ENCODE measurements at places on chromosomes 7 and 10. TPM values are rescaled to one million over a fixed set of nuclear protein-coding genes. Genes with fewer than 3 reads are reported as not detected.

The AKR1C1 gene
- 172 TPM for total RNA-seq

The GJD4 gene
- total RNA-seq: not detected

The PNLIPRP2 gene
- not detected for total RNA-seq

The ASNS gene
- 14.4 TPM for total RNA-seq

- peak; percentile 78 for DNase-seq
Measured at GRCh38 chr10:111204838-111205237, 128.0 kb downstream of the ADRA2A start.

GRCh38 chr7:66454600-66455225, 174.0 kb upstream of the KCTD7 start:
- no peak for DNase-seq

GRCh38 chr10:62005281-62005680, 103.8 kb downstream of the ARID5B start:
- DNase-seq: no peak

- DNase-seq: no peak
Measured at GRCh38 chr10:57249615-57250281, 888.7 kb upstream of the ZWINT start.

DNA sequence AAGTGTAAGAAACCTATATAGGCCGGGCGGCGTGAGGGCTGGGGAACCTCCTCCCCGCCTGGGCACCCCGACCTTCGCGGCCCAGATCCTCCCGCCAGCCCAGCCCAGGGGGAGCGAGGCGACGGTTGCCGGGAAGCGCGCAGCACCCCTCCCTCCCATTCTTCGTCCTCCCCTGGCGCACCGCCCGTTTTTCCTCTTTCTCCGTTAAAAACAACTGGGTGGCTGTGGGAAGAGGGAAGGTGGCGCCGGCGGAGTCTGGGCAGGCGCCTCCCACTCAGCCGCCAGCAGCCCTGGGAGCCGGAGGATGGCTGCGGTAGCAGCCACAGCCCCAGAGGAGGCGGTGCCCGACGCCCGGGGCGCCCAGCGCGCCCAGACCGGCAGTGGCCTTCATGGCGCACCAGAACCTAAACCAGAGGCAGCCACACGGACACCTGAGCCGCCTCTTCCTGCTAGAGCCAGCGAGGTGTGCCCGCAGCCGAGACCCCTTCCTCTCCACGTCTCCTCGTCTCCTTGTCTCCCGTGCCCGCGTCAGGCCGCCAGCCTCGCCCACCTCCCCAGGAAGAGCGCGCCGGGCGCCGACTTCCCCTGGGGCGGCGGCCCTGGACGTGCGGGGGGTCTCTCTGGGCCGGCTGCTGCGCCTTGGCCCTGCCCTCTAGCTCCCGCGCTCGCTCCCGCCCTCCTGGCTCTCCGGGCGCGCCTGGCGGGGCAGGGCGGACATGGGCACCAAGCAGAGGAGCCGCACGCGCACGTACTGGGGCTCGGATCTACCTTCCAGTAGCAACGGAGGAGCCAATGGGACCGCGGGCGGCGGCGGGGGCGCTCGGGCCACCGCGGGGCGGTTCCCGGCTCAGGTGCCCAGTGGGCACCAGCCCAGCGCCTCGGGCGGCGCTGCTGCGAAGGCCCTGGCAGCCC, 32.8 kb upstream of the SFTPD start:
- DNase-seq: no peak

- DNase-seq: no peak
Measured at GRCh38 chr7:144854839-144855424, 19.1 kb upstream of the TPK1 start.

GRCh38 chr7:130292682-130293257, at the start of gene CPA4:
Gene CPA4, plus strand, starts transcription at chr7:130293161. Its CDS starts 20 bp downstream, at chr7:130293181.
- DNase-seq: no peak

DNA sequence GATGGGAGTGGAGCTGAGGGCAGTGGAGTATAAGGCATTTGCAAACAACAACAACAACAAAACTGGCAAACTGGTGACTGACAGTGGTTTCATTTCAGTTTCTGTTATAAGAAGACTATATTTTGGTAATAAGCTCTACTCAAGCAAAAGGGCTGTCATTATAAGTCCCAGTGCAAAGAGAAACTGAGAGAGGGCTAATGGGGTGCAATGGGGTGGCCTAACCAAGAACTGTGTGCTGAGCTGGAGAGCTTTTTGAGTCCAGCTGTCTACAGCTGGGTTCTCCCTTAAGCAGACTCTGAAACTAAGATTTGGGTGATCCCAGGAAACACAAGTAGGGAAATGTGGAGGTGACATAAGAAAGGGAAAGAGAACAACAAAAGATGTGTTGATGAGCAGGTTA, 439.3 kb downstream of the ADRA2A start:
- no peak for DNase-seq

DNA sequence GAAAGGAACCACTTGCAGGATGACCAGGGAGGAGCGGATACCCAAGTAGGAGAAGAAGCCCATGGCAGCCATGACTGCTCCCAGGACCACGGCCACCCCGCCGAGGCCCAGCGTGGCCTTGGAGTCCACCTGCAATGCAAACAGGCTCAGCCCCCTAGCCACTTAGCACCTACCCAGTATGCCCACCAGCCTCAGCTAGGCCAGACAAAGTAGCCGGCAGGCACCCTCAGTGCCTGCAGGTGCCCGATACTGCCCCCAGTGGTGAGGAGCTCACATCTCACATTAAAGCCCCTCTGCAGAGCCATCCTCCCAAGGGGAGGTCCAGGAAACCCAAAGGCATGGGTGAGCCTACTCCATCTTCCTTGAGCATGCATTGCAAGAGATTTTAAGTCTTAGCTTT, 6.6 kb downstream of the NPC1L1 start:
- DNase-seq: no peak

DNA sequence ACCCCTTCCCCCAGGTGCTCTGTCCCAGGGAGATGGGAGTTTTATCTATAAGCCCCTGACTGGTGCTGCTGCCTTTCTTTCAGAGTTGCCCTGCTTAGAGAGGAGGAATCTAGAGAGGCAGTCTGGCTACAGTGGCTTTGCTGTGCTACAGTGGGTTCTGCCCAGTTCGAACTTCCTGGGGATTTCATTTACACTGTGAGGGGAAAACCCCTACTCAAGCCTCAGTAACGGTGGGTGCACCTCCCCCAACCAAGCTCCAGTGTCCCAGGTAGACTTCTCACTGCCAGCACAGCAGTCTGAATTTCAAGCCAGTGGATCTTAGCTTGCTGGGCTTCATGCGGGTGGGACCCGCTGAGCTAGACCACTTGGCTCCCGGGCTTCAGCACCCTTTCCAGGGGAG, 143.5 kb upstream of the IMMP2L start:
- no peak for DNase-seq
